ENCODE measurements at places on chromosomes 13 and 19.
A peak's percentile ranks its signal among the peaks of the same experiment; 100 is the strongest.

- DNase-seq = no peak
Observed at GRCh38 chr19:1130771-1131717, 27.2 kb downstream of the GPX4 start.

- no peak for DNase-seq
Observed at GRCh38 chr19:55463583-55464031, 944 bp downstream of the C19orf85 start.

DNA sequence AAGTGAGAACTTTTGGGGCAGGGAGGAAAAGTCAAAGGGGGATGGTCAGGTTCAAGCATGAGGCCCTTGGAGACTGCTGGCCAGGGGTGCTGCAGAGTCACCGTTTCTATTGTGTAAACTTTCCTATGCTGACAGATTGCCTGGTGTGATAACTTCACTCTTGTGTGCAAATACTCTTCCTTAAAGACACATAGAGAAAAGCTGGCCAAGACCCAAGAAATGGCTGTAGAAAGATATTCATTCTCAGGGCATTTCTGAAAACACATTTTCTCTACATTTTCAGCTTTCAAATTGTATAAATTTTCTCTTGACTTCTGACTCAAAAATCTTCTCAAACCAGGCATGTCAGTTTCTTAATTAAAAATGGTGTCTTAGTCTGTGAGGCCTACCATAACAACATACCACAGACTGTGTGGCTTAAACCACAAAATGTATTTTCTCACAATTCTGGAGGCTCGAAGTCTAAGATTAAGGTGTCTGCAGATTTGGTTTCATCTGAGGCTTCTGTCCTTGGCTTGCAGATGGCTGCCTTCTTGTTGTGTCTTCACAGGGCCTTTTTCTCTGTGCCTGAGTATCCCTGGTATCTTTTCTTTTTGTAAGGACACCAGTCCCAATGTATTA is 304.5 kb downstream of the KCNRG start:
- peak; percentile 91 for DNase-seq

GRCh38 chr13:86960876-86961275 is 710.3 kb upstream of the SLITRK5 start:
- DNase-seq = no peak

GRCh38 chr19:35178701-35179100 is 24.2 kb downstream of the FXYD5 start:
- no peak for DNase-seq

GRCh38 chr13:35690581-35691207 is 214.2 kb upstream of the MAB21L1 start:
- DNase-seq = no peak

DNA sequence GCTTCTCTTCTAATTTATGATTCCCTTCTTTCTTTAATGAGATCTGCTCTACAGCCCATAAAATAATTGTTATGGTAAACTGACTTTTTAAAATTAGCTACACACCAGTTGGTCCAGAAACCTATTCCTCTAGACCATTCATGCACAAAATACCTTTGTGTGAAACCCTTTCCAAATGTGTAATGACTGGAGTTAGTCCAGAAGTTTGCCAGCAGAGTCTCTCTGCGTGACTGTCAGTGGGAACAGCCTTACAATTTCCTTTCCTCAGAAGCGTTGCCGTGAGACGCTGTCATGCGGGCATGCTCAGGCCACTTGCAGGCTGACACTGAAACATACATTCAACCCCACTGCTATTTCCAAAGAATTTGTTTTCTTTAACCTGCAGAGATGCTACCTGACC is 965.2 kb downstream of the PCDH9 start:
- no peak for DNase-seq
